ENCODE measurements at places on chromosomes 7 and 10.
A peak's percentile ranks its signal among the peaks of the same experiment; 100 is the strongest.

DNA sequence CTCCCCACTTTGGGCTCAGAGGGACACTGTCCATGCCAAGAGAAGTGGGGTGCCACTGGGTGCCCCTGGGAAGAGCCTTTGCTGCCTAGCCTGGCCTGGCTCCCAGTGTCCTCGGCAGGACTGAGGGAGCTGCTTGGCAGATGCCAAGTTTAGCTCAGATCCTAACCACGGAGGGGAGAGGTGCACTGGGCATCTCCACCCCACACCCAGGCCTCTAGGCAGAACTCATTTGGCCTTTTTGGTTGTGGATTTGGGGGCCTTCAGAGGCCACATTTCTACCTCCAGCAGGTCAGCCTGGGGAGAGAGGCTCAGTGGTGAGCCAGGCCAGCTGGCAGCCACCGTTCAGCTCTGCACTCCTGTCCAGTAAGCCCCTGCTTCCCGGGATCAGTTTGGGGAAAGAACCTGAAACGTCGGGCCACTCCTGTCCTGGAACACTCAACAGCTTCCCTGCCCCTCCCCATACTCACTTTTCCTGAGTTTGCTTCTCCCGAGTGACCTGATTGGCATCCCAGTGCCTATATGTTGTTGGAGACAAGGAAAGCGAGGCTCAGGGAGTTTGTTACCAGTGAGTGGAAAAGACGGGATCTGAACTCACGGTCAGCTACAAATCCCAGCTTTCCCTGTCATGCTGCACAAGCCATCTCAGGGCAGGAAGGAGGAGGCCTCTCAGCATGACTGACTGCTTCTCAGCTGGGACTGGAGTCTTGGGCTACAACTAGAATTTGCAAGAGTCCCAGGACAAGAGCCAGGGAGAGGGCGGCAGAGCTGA lies 11.2 kb upstream of the CXCL12 start:
- DNase-seq, result no peak

DNA sequence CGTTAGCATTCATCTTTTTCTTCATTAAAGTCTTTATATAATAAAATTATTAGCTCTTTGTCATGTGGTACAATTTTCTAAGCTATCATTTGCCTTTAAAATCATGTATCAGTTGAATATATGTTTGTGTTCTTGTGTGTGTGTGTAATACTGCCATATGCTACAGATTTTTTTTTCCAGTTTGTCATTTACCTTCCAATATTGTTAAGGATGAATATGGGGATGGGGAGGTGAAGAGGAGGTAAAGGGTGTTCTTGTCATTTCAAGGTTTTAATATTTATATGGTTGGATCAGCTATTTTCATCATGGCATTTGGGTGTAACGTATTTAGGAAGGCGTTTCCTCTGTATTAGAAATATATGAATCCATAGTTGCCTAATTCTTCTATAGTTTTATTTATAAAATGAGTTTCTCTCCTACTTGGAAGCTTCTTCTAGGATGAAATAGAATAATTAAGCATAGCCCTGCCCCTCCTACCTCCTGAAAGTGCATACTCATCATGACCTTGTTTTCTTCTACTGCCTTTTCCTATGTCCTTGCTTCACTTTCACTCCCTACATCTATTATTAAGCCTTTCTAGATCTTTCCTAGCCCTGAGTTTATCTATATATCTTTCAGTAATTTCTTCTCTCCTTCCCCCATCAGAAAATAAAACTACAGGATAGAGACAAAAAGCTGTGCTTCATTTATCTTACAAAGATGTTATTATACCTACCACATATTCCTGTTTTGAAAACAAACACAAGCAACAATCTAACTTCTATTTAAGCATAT lies 25.1 kb downstream of the RAB18 start:
- peak; percentile 60 for DNase-seq

DNA sequence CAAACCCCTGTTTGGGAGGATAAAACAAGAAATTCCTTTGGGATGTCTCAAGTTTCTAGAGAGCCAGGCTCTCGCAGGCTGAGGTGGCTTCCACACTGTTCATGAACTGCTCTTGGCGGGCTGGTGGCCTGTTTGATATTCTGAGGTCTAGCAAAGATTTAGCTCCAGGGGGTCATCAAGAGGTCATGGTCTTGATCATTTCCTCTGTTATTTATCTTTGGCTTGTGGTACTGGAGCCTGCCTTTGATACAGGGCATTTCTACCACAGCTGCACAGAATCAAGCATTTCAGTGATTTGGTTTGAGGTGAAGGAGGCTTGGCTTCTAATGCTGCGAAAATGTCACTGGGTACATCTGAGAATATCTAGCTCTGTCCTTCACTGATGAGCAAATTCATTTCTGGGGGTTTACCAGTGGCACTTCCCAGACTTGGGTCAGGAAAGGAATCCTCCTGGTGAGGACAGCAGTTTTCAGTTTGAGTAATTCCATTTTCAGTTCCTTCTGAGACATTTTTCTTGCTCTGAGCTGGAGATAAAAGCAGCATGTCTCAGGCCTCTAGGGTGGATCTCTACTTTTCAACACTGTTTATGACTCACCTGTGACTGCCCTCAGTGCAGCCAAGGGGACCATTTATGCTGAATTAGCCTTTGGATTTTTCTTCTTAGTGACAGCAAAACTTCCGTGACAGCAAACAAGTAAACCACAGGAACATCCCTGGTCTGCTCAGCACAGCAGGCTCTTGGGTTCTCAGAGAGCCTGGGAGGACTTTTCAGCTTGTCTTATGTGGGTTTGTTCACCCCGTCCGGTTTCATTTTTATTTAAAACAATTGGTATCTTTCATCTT lies 312.0 kb downstream of the RNLS start:
- DNase-seq, result peak; percentile 21

- no peak for DNase-seq
Measured at GRCh38 chr10:31578181-31578852, 259.3 kb downstream of the ZEB1 start.

- no peak for DNase-seq
Measured at GRCh38 chr10:61888744-61889143, 12.8 kb upstream of the ARID5B start.

- DNase-seq, result no peak
Measured at GRCh38 chr7:112447406-112447805, 2.9 kb upstream of the IFRD1 start.

Data from fibroblast of gingiva (primary cell).